Stimulated activated CD4-positive, alpha-beta T cell treated with anti-CD3 and anti-CD28 coated beads, Interleukin-1b, Interleukin-23, amount 100 ng/mL, for 1 hour (primary cell): ENCODE measurements at places on chromosomes 7 and 10.

GRCh38 chr10:95758351-95759025 is 2.5 kb downstream of the ENTPD1 start:
- no peak for DNase-seq

- no peak for DNase-seq
Observed at GRCh38 chr7:127557803-127558202, 27.6 kb downstream of the GCC1 start.

DNA sequence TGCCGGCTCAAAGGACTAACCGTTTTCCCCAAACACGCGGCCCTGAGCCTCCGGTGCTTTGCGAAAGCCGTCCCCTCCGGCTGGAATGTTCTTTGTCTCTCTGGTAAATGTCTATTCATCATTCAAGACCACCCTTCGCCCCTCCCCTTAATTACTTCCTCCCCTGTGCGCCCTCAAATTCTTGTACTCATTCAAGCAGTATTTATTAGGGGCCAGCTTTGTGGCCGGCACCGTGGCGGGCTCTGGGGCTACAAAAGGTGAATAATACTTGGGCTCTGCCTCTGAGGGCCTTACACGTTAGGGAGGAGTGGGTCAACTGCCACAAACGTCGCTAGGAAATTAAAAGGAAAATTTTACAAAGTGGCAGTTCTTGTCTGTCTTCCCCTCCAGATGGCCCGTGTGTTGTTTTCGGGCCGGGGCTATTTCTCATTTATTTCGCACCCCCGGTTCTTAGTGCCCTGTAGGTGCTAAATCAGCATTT is 1.5 kb upstream of the MEST start:
- DNase-seq = no peak

DNA sequence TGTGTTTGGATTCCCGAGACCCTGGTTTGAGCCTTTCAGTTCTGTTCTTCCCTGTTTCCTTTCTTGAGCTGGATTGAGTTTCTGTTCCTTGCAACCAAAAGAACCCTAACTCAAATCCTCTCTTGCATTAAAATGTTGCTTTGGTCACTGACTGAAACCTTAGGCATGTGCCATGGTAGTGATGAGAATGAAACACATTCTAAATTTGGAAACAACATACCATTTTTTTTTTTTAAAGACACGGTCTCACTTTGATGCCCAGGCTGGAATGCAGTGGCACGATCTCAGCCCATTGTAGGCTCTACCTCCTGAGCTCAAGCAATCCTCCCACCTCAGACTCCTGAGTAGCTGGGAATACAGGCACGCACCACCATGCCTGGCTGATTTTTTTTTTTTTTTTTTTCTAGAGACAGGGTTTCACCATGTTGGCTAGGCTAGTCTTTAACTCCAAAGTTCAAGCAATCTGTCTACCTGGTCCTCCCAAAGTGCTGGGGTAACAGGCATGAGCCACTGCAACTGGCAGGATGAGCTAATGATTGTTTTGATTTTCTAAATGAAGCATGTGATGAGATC is 8.4 kb downstream of the THAP5 start:
- DNase-seq = no peak

- DNase-seq = no peak
Observed at GRCh38 chr7:125427676-125428075, 498.1 kb upstream of the POT1 start.

DNA sequence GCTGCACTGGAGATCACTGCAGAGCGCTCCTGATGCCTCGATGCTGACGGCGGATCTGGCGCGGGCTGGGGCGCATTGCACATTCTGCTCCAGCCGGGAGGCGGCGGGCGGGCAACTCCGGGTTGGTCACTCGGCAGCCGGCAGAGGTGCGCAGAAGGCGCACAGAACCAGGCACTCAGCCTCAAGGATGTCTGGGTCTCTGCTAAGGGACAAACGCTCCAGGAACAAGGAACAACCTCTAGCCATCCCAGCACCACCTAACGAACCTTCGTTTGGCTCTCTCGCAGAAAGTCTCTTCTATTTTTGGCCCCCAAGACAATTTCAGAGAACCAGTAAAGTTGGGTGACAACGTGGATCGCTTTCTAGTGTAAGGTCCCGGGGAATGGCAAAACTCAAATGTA is 254.6 kb downstream of the OTUD1 start:
- no peak for DNase-seq

DNA sequence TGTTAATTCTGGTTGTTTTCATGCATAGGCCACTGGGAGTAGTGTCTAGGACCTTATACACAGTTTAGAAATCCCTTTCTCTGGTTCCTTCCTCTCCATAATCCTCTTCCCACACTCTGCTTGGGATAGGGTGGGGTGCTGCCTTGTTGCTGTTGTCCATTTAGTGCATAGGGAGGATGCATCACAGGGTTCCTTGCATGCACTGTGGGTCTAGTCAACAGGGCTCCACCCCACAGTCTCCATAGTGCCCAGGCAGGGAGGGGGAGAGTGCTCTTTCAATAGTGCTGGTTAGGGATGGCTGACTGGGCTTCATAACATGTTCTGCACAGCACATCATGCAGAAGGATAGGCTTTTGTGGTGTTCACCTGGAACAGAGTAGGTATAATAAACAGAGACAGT is 81.1 kb downstream of the ARHGAP12 start:
- no peak for DNase-seq

GRCh38 chr7:138304071-138304320 is 156.1 kb upstream of the TRIM24 start:
- no peak for DNase-seq

DNA sequence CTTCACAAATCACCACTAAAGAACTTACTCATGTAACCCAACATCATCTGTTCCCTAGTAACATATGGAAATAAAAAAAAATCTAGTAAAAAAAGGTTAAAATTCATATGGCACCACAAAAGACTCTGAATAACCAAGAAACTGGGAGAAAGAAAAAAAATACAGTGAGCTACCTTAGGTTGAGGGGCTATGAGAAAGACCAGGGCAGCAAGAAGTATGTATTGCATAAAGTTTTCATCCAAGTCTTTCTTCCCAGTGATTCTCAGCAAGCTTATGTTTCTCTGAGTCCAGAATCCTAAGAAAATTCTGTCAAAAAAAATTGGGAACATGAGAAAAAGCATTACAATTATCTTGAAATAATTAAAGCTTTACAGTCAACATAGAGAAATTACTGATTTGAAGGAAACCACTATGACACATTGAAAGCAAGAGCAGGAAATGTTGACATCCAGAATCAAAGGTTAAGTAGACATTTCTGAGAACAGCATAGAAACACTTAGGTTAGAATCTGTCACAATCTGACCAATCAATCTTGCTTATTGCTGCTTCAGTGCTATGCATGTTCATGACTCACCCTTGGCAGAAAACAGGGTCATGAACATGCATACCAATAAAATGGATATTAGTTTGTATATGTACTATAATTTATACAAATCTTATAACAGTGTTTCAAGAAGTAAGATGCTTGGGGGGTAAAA is 494.0 kb upstream of the POT1 start:
- DNase-seq = no peak

- DNase-seq = no peak
Observed at GRCh38 chr7:6714360-6714759, 7.6 kb upstream of the ZNF12 start.
